GM18507 (cell line): ENCODE measurements at places on chromosomes 7 and 10.

GRCh38 chr7:2032876-2033407, 199.8 kb downstream of the MAD1L1 start:
- DNase-seq = no peak

DNA sequence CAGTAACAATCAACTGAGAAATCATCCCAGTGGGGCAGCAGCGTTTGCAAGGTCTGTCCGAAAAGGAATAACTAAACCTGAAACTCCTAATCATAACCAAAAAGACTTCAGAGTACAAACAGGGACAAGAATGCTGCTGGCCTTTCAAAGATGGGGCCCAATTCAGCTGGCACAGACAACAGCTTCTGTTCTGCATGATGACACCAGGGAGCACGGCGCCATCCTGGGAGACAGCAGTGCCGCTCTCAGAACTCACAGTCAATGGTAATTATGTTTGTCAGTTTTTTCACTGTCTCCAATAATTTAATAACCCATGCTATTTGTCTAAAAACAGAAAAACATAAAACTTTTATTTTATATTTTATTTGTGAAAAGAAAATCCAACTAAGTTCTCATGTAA, 90.0 kb downstream of the LARP4B start:
- DNase-seq = no peak

DNA sequence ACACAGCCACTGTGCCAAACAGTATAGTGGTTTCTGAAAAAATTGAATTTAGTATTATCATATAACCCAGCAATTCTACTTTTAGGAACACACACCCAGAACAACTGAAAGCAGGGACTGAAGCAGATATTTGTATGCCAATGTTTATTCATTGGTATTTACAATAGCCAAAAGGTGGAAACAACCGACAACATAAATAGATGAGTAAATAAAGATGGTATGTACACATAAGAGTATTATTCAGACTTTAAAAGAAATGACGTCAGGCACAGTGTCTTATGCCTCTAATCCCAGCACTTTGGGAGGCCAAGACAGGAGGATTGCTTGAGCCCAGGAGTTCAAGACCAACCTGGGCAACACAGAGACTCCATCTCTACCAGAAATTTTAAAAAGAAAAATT, 7.2 kb downstream of the CDCA7L start:
- DNase-seq = no peak

- no peak for DNase-seq
Measured at GRCh38 chr7:142997456-142997989, 29.4 kb downstream of the OR9A2 start.

DNA sequence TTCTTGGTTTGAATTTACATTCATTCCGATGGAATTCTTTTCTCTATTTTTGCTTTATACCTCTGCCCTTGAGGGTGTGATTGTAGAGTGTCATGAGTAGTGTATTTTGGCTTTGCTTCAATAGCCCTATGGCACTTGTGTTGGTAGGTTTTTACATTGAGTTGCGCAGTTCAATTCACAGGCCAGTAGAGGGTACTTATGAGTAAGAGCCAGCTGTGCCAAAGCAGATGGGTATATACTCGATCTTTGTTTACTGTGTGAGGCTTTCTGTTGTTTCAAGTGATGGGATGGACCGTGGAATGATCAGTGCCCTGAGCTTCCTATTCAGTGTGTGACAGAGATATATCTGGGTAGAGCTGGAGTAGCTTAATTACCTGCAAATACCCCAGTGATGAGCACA, 4.3 kb upstream of the AKR1C3 start:
- DNase-seq = no peak

DNA sequence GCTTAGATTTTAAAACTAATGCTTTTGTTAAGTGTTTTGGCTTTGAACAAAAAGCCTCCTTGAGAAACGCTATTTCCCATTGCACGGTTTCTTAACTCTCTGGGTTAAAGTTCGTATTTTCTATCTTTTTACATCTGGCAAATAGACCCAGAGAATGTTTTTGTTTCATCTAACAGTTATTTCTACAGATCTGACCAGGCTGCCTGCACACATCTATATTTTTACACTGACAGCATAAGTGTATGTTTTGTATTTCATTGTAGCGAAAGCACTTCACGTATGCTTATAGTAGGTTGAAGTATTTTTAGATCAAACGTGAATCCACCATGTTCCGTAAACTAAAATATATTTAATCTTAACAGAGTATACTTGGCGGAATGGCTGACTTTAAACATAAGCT, 477.3 kb downstream of the SDK1 start:
- no peak for DNase-seq

DNA sequence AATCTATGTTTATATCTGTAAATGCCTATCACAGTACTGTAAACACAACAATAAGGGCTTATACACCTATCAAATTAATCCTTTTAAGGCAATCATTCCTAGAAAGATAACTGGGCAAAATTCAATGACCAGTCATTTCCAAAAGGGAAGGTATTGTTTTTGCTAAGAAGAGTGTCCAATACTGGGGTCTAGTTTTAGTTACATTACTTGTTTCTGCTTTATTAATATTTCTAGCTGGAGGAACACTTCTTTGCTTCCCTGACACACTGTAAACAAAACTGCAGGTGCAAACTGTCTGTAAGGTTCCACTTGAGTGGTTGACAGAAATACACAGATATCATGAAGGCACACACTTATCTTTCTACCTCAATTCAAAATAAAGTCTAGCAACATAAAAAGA, 84.2 kb upstream of the FAM133B start:
- DNase-seq = no peak

DNA sequence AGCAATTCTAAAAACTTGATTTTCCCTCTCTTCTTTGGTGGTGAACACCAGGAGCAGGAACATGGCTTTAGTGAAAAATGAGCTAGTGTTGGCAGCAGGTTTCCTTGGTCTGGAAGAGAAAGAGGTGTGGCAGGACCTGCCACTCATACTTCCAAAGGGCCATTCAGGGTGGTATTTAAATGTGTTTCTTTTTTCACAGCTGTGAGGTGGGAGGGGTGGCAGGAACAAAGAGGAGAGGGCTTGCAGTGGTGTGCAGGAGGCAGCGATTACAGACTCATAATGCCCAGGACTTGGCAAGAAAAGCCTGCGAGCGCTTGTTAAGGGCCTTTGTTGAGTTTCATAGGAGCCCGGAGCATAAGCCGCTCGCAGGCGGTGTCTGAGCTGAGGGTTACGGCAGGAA, 36.8 kb downstream of the WIPF3 start:
- DNase-seq = no peak

DNA sequence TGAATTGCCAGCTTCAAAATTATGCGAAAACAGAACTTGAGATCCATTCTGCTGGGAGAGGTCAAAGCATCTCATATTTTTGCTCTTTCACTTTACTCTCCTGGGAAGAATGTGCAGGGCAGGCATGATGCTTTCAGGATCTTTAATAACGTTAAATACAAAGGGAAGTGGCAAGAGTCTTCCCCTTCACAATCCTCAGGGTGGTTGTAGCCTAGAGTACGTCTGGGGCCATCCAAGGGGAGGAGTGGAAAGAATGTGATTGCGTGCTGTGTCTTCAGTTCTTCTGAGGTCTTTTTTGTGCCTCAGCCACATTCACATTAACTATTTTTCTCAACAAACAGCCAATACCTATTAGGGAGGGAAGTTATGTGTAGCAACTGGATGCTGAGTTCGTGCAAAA, 207.3 kb downstream of the HGF start:
- DNase-seq = no peak

- no peak for DNase-seq
Measured at GRCh38 chr7:68216051-68216450, 1219.4 kb downstream of the TYW1 start.

DNA sequence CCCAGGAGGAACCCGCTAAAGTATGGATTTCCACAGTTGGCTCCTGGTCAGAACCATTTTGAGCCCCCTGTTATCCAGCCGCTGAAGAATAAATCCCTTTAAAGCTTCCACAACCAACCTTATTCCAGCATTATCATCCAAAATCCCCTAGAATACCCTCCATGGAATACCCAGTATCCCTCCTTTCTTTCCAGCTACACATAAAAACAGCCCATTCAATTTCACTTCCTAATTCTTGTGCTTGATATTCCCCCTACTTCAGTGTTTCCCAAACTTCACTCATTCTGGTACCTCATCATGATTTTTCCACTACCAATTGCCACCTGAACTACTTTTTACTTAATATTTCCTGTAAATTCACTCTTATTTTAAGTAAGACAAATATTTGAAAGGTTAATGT, 3.1 kb downstream of the MACC1 start:
- DNase-seq = no peak

DNA sequence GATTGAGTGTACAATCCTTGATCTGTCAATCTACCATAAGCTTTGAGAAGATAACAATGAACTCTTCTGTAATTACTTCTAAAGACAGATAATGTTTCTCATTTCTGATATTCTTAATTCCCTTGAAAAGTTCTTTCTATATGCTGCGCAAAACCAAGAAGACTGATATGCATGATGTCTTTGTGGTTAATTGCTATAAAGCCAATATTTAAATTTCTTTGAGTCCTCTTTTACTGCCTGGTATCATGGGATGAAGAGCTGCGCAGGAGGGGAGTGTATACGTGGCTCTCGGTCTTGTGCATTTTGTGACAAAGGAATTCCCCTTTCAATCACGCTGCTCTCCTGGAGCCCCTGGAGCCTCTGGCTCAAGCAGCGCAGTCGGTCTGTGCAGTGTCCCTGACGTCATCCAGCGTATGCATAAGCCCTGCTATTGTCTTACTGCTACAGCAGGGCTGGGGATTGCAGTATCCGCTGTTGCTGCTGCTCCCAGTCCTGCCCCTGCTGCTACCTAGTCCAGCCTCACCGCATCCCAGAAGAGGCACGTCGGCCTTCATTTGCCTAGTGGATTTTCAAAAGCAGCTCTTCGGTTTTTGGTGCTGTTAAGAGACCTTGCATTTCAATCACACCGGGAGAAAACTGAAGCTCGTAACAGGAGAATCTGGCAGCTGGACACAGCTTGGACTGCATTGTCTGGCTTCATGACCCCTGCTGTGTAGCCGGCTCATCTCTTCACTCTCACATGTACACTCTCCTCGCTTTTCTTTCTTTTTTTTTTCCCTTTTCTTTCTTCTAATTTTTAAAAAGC, 66.7 kb downstream of the ST7 start:
- DNase-seq = no peak

- no peak for DNase-seq
Measured at GRCh38 chr10:122019414-122019975, 30.5 kb downstream of the TACC2 start.

DNA sequence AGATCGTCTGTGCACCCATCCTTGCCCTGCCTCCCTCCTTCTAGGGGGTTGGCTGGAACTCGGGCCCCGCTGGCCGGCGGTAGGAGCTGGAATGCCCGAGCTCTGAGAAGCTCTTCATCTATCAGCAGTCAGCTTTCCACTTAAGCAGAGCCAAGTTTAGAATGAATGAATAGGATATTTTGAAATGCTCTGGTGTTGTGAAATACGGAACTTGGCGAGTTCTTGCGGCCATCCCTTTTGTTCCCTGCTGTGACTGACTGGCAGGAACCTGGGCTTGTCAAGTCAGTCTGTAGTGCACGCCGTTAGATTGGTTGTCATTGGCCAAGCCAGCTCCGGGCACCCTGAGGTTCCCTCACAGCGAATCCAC, 33.3 kb downstream of the FOXK1 start:
- DNase-seq = no peak

DNA sequence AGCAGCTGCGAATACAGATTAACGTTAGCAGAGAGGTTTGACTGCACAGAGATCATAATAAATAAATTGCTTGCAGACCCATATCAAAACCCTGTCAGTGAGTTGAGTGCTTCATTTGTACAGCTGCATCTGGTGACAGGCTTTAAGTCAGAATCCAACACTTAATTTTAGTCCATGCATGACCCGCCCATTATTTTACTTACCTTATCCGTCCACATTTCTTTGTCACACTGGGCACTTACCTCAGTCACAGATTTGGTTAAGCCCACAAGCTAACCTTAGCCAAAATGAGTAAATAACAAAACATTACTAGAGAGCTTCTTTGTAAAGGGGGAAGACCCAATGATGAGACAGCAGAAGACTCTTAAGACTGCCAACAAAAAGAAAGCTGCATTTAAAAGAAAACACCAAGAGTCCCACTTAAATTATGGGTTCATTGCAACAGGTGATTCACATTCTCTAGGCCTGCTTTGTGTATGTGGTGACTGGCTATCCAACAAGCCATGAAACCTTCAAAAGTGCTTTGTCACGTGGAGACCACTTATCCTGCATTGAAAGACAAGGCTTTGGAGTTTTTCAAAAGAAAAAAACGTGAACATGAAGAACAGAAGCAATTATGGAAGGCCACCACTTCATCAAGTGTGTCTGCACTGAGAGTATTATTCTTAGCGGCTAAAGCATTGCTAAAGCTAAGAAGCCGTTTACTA, 32.2 kb downstream of the PHTF2 start:
- no peak for DNase-seq

GRCh38 chr10:68792115-68792514, 35.2 kb upstream of the STOX1 start:
- DNase-seq = no peak

- DNase-seq = no peak
Measured at GRCh38 chr10:18523858-18524257, 127.5 kb downstream of the NSUN6 start.

DNA sequence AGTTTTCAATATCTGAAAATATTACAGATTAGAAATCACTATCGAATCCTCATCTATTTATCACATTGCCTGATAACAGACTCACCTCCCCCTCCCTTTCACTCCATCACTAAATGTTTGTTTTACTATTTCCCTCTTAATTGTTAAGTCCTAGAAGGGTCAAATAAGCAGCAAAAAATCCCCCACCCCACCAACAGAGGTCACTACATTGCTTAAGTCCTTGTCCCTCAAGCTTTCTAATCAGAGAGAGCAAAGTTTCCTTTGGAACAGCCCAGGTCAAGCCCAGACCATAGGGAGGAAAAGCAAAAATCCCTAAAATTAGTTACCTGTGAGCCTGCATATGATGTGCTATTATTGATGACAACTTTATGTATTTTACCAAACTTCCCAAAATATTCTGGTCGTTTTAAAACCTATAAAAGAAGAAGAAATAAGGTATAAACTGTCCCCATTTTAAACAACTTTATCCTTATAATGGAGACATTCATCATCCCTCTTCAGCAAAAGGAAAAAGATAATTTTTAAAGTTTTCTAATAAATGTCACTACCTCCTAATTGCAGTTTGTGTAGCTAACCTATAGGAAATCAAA, 95.0 kb downstream of the CNOT4 start:
- DNase-seq = no peak

DNA sequence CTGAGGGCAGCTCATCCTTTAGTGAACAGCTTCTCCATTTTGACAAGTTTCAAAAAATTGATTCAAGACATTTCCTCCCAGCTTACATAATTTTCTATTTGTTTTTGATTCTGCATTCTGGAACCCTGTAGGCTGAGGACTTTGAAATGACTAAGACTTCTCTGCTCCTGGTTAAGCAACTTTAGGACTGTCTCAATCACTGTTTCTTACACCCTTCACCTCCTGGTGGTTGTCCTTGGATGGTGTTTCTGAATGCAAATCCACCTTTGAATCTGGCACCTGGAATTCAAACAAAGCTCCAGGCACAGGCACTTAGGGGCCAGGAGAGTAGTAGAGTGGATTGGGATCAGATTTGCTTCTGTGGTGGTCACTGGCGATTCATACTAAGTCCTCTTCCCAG, 595.5 kb downstream of the LRMDA start:
- no peak for DNase-seq
